ENCODE measurements at places on chromosomes 1 and 21.

DNA sequence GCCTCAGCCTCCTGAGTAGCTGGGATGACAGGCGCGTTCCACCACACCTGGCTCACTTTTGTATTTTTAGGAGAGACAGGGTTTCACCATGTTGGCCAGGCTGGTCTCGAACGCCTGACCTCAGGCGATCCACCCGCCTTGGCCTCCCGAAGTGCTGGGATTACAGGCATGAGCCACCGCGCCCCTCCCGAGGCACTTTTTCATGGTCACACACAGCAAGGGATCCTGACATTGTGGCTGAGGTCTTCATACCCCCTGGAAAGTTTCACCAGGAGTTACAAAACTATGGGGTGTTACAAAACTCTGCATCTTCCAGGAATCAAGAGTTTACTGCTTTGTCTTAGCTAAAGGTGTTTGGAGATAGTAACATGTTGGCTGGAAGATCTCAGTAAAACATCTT is 234.3 kb upstream of the TMEM51 start:
- no peak for DNase-seq

DNA sequence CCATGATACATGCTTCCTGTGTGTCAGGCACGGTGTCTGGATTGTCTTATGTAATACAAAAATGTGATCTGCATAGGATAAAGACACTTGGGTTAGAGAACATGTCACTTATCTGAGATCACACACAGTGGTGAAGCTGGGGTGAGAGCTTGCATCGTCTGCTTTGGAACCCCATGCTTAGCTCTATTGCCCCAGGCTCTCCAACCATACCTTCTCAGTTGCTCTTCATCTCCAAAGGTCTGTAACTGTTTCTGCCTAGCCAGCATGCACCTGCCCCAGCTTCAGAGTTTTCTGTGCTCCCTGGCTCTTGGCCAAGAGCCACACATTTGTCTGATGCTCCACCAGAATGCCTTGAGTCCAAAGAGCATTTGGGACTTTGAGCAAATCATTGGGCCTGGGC is 93.9 kb upstream of the COG2 start:
- no peak for DNase-seq

GRCh38 chr1:236608930-236609726 is 4.8 kb upstream of the HEATR1 start:
- DNase-seq: no peak

DNA sequence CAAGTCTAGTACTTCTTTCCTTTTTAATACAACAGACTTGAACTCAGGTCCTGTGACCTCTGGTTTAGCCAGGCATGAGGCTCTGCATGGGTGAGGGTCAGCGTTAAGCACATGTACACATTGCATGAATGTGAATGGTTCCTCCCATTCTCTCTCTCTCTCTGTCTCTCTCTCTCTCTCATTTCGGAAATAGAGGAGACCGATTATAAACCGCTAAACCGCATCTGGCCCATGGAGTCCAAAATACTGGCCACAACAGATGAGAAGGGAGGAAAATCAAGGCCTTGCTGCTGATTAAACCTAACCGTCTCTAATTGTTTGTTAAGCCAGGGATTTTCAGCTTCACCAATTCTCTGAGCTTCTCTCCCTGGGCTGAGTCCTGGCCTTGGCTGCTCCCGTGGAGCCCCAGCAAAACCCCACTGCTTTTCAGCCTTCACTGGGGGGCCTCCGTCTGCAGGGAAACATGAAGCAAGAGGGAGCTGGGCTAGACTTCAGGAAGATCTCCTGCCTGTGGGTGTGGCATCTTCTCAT is 6.6 kb downstream of the RSPO1 start:
- no peak for DNase-seq

- DNase-seq: no peak
Observed at GRCh38 chr1:68600049-68600661, 103.3 kb upstream of the DEPDC1 start.

DNA sequence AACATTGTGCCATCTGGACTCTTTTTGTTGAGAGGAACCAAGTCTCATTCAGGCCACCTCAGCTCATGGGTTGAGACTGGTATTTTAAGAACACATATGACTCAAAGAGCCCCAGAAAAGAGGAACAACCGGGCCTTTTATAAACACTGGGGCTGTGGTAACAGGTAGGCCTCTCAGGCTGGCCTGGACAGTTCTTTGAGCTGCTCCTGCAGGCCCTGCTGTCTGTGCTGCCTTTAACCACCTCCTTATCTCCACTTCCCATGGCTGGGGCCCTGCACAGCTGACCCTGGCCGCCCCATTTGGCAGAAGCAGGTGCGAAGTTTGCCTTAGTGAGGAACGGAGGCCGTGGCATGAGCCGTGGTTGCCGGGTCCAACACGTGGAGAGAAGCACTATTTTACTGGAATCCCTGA is 163.3 kb downstream of the RHOU start:
- no peak for DNase-seq

- no peak for DNase-seq
Observed at GRCh38 chr1:6454856-6455751, 10.9 kb downstream of the TNFRSF25 start.

- DNase-seq: no peak
Observed at GRCh38 chr1:103180660-103181059, 72.3 kb upstream of the COL11A1 start.

GRCh38 chr1:206709772-206710459 is 25.2 kb downstream of the MAPKAPK2 start:
- no peak for DNase-seq

DNA sequence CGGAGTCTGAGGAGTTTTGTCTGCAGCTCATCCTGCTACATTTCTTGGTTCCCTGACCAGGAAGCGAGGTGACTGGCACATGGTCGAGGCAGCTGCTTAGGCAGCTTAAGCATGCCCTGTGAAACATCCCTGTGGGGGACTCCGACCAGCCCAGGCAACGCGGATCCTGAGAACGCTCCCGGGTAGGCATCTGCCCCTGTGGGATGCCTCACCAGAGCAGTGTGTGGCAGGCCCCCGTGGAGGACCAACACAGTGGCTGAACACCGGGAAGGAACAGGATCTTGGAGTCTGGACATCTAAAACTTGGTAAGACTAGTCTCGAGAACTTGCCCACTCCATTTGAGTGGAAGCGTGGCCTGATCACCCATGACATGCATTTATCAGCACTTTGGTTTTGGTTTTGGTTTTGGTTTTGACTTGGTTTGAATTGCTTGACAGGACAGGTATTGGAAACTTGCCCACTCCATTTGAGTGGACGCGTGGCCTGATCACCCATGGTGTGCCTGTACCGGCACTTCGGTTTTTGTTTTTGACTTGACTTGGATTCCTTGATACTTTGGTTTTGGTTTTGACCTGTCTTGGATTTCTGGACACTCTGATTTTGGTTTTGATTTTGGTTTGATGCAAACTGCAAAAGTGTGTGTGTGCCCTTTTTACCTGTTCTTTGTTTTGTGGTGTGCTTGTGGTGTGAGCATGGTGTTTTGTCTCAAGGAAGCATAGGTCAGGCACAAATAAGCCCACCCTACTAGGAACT is 12.2 kb upstream of the NEK2 start:
- no peak for DNase-seq

GRCh38 chr21:32909393-32909792 is 116.3 kb upstream of the OLIG2 start:
- DNase-seq: no peak

GRCh38 chr21:33112151-33112550 is 42.2 kb downstream of the OLIG1 start:
- DNase-seq: no peak

DNA sequence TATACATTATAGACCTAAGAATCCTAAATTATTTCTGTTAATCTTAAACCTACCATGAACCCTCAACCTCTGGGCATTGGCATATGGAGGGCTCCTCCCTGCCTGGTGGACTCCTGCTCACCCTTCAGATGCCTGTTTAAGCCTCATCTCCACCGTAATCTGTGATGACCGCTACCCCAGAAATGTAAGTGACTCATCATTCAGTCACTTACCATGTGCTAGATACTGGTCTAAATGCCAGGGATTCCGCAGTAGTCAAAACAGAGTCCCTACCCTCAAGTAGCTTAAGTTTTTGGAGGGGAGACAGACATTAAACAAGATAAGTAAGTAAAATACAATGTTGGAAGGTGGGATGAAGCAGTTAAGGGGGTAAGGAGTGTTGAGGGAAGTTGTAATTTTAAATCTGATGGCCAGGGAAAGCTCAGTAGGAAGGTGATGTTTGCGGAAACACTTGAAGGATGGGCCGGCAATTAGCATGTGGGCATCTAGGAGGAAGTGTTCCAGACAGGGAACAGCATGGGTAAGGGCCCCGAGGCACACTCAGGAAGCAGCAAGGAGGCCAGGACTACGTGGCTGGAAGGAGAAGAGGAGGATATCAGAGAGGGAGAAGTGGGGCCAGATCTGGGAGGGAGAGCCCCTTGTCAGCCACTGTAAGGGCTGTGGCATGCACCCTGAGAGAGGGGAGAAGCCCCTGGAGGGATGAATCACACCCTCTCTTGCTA is 141.7 kb upstream of the HOOK1 start:
- DNase-seq: no peak

DNA sequence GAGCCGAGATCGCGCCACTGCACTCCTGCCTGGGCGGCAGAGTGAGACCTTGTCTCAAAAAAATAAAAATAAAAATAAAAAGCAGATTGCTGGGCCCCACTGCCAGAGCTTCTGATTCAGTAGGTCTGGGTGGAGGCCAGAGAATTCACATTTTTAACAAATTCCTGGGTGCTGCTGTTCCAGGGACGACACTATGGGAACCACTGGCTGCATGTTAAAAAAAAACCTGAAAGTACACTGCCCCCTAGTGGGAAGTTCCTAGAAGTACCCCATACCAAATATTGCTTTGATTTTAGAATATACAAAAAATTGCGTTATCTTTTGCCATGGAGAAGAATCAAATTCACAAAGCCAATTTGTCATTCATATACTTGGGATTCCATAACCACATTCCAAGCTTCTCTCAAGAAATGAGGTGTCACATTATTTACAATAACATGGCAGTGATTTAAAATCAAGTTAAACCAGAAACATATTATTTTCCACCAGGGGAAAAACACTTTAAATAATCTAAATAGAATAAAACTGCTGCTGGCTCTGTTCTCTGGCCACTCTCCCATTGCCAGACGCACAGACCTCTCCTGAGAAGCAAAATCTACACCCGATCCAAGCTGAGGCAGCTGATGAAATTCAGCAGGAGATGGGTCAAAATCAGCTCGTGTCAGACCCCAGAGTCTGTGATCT is 27.4 kb downstream of the SYF2 start:
- DNase-seq: no peak

Measured in stimulated activated CD8-positive, alpha-beta memory T cell treated with anti-CD3 and anti-CD28 coated beads, Interleukin-7, amount 100 ng/mL, for 4 hours (primary cell).